NCI-H1092 treated with DMSO at 0.1 percent for 48 hours (cell line): ENCODE measurements at places on chromosomes 12 and 14.

- DNase-seq: no peak
These were observed 245.9 kb downstream of the ADAMTS20 start for GRCh38 chr12:43306066-43306465.

GRCh38 chr14:44508834-44509233 lies 1.8 kb upstream of the FSCB start:
- no peak for DNase-seq

GRCh38 chr12:113929312-113929989 lies 36.7 kb downstream of the RBM19 start:
- no peak for DNase-seq

GRCh38 chr14:90611936-90612335 lies 204.3 kb downstream of the TTC7B start:
- DNase-seq: no peak

GRCh38 chr14:102986810-102987579 lies 64.5 kb downstream of the AMN start:
- DNase-seq: no peak

DNA sequence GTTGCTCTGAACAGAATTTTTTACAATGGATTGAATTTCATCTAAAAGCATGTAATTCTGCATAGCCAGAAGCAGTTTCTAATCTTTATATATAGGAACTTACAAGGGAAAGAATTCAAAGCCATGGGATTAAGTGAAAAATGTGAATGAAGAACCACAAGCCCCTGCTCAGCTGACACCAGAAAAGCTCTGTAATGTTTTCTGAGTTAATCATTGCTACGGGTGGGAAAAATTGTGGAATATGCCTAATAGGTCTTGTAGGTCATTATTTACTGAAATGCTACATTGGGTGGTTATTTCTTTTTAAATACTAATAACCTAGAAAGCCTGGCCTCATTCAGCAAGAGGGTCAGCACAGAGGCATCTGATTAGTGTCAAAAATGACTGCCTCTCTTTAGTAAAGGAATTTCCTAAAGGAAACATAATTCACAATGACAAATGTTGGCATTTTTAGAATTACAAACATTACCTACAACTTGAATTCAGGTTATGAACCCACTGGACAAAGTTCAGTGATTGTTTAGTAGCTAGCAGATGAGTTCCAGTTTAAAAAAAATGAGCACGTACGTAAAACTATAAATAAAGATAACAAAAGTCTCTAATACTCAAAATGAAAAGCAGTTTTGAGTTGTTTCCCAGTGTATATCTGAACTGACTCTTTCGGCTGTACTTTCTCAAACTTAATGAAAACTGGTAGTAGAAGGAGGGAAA lies 75.3 kb downstream of the BMP4 start:
- no peak for DNase-seq

- DNase-seq: no peak
These were observed 377.8 kb upstream of the TMEM132C start for GRCh38 chr12:127888943-127889719.

- DNase-seq: no peak
These were observed 16.9 kb upstream of the STON2 start for GRCh38 chr14:81416981-81417380.

DNA sequence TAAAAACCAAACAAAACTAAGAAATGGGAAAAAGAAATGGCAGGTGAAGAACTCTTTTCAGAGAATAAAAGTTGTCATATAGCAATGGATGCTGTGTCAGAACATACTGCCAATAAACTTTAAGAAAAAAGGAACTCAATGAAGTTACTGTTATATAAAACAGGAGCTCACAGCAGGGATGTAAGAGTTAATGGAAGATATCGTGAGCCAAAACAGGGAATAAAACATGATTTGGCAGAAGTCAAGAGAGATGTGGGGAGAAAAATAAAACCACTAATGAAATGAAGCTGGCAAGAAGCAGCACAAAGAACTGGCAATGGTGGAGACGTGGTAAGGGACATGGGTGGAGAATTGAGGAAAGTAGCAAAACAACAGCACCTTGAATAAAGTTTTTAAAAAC lies 61.0 kb downstream of the TAOK3 start:
- DNase-seq: no peak

DNA sequence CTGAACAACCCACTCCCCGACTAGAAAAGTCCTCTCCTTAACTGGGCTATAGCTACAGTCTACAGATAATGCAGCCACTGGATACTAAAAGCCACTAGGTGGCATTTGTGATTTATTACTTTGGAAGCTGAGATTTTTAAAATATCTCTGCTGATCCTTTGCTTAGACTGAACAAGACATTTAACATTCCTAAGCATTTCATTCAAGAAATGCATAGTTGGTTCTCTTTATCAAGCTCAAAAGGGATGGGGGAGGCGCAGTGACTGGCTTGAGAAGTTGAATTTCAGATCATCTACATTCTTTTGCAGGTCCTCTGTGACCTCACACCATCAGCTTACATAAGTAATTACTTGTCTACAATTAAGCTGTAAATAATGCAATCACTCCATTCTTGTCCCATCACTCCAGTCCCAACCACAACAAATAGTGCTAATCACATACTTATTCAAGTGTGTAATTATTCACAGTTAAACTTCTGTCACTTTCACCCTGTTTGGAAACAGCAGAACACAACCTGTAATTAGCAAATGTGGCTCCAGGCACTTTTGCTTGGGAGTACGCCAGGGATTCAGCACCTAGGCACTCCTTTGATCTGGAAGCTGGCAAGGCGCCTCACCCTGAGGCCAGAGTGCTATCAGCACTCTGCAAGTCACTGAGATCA lies 203.6 kb downstream of the NOVA1 start:
- DNase-seq: peak; percentile 79

DNA sequence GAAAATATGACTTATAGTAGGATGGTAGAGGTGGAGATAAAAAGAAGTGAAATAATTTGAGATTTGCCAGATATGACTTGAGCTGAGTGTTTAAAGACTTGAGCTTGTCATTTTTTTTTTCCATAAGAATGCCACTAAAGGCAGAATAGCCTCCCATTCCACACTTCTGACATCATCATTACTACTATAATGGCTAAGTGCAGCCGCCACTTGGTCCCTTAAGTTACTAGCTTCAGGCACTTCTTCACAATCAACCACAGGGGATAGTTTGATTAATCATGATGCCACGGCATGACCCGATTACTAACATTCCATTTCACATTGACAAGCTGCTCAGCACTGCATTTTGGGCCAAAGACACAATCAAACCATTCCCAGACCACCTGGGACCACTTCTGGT lies 127.9 kb downstream of the EFCAB11 start:
- no peak for DNase-seq

GRCh38 chr14:74260525-74261233 lies 21.4 kb downstream of the VSX2 start:
- no peak for DNase-seq

- DNase-seq: no peak
These were observed 83.0 kb downstream of the SLC25A21 start for GRCh38 chr14:37089410-37089809.

GRCh38 chr12:112361271-112361670 lies 21.0 kb downstream of the HECTD4 start:
- no peak for DNase-seq

DNA sequence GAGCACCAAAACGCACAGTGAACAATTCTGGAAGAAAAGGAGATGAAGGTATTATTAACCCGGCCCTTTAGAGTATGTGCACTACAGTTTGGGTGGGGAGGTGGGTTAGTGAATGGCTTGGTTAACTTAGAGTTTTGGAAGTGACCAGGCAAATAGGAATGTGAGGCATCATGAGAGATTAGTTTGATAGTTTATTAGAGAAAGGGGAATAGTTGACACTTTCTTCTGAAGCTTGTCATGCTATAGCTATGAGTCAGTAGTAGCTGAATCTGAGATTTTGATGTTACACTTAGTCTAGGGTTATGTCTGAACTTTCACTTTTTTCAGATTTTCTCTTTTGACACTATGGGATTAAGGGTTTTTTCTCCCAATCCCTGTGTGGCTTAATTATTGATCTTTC lies 567.2 kb downstream of the SNAPC1 start:
- DNase-seq: no peak

- no peak for DNase-seq
These were observed 150.1 kb upstream of the FSCB start for GRCh38 chr14:44657203-44657602.

DNA sequence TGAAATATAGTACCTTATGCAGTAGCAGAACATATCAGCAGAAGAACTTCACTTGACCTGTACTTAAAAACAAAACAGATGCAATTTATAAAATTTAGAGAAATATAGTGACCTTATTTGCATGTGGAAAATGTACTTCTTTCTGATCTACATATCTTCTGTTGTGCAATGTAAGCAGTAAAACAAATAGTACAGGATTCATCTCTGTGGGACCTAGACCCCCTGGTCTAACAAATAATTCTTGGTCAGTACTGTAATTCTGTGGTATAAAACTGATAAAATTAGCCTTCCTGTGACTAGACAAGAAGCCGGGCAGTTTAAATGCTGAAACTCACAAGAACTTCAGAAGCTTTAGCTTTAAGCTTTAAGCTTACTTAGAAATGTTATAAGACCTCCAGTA lies 21.6 kb downstream of the HIF1A start:
- no peak for DNase-seq

GRCh38 chr14:74619672-74620131 lies 7.7 kb upstream of the LTBP2 start:
- no peak for DNase-seq

GRCh38 chr12:111775205-111776193 lies 8.8 kb downstream of the ALDH2 start:
- DNase-seq: peak; percentile 37

DNA sequence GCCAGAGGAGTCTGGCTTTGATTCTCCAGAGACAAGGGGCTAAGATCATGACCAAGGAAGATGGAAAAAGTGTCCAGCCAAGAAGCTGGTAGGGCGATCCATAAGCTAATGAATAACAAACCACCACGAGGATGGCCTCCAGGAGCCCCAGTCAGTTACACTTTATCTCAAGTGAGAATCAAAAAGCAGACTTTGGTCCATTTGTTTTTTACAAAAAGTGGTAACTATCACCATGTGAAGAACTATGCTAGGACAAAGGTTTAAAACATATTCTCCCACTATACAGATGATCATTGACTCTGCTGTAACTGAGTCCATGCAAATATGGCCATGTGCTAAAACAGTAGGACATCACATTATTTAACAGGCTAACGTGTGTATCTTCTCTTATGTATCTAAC lies 13.9 kb downstream of the SETD3 start:
- no peak for DNase-seq

DNA sequence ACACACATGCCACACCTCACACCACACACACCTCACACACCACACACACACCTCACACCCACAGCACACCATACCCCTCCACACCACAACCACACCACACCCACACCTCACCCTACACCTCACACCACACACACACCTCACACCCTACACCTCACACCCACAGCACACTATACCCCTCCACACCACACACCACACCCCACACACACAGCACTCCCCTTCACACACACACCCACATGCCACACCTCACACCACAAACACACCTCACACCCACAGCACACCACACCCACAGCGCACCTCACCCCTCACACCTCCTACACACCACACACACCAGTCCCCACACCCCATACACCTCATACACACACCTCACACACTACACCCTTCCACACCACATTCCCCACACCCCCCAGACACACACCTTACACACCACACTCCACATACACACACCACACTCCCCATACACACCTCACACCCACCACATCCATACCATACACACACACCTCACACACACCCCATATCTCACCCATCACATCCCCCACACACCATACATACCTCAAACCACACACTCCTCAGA lies 80.0 kb downstream of the ACTN1 start:
- no peak for DNase-seq

- no peak for DNase-seq
These were observed 18.7 kb downstream of the FBXL14 start for GRCh38 chr12:1575408-1576401.

GRCh38 chr12:14454098-14454907 lies 88.8 kb downstream of the ATF7IP start:
- peak; percentile 57 for DNase-seq

GRCh38 chr12:14452336-14452735 lies 86.9 kb downstream of the ATF7IP start:
- DNase-seq: no peak

DNA sequence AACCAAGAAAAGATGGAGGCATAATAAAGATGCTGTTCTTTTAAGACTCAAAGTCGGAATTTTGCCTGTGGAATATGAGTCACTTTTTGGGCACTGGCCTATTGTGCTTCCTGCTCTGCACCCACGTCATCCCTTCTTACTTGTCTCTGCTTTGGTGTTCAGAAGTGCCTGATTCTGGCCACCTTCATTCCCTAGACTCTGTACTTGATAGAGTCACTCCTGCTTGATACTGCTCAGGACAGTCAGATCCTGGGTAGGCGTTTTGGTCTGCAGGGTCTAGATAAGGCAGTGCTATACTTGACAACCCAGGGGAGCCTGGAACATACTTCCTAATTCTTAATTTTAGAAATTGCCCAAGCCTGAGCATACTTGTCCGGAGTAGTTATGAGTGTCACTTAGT lies 1.9 kb downstream of the LRRK2 start:
- no peak for DNase-seq

GRCh38 chr12:113899561-113900471 lies 66.3 kb downstream of the RBM19 start:
- DNase-seq: peak; percentile 44

- DNase-seq: no peak
These were observed 29.8 kb upstream of the DLGAP5 start for GRCh38 chr14:55221186-55221585.

DNA sequence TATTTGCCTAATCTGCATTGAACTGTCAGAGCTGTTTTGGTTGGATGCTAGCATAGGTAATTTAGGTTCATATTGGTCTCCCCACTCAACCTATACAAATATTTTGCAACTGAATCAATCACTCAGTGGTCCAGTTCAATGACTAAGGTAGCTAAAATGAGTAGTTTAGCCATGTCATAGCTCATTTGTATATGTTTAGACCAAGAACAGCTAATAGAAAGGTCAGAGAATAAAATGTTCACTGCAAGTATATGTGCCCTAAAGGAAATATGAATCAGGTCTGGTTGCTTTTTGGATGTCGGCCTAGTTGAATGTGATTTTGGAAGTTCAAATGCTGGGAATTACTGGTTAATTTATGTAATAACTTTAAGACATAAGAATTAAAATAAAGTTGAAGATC lies 883.9 kb downstream of the LRFN5 start:
- DNase-seq: no peak

GRCh38 chr14:58808828-58809227 lies 171.1 kb downstream of the DACT1 start:
- peak; percentile 51 for DNase-seq
